ENCODE measurements at places on chromosomes 7 and 10. TPM values are rescaled to one million over a fixed set of nuclear protein-coding genes. Genes with fewer than 3 reads are reported as not detected.

- DNase-seq = no peak
Measured at GRCh38 chr7:5203183-5203537, 13.1 kb downstream of the WIPI2 start.

ABCB1 gene
- 0.88 TPM for total RNA-seq

TACC2 gene
- total RNA-seq = 48.5 TPM

XRCC2 gene
- 34.0 TPM for total RNA-seq

TMEM236 gene
- total RNA-seq = 0.11 TPM

DNA sequence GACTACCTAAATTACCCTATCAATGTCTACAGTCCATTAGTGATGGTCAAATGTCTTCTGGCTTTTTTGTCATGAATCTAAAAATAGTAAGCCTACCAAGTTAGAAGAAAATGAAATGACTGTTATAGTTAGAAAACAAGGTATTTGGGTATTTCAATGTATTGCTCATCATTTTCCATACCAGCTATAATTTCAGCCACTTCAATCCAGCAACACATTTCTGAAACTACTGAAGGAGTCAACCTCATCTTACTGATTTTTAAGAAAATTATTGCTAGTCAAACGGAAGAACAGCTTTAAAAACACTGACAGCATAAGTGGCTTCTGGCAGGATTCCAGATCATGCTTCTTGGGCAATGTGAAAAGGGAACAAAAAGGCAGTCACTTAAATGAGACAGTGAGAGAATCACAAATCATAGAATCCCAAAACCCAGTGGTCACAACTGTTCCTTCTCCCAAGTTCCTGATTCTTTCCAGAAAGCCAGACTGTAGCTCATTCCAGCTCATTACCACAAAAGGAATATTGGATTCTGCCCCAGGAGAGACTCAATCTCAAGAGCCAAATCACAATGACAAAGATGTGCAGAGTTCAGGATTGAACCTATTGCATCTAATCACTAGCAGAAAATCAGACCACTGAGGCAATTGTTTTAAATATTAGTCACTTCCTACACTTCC, 61.2 kb upstream of the LRRN3 start:
- no peak for DNase-seq

NDUFA5 gene
- total RNA-seq = 76.3 TPM

PODXL gene
- total RNA-seq = 945 TPM

PILRA gene
- total RNA-seq = 7.3 TPM

DNA sequence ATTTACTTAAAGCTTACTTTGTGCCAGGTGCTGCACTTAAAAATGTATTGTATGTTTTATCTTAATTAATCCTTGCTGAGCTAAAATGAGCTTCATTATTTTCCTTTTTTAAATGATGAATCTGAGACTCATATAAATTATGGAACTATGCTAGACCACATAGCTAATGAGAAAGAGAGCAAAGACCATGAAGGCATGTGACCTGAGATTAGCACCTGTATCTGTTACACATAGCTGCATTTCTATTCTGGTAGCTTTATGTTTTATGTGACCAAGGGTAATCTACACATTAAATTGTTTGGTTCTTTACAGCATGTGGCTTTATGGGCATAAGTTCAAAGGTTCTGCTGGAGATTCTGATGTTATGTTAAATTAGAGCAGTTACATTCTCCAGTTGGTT, 839.1 kb upstream of the SORCS1 start:
- DNase-seq = no peak

- DNase-seq = no peak
Measured at GRCh38 chr10:24215196-24215595, 6.3 kb downstream of the KIAA1217 start.

GRCh38 chr7:117262546-117262945, 60.3 kb downstream of the WNT2 start:
- no peak for DNase-seq
